ENCODE measurements at places on chromosomes 12 and 14.

- DNase-seq, result no peak
Observed at GRCh38 chr12:100453951-100454350, 19.7 kb upstream of the NR1H4 start.

- DNase-seq, result no peak
Observed at GRCh38 chr14:69299286-69300035, 39.5 kb downstream of the GALNT16 start.

GRCh38 chr12:96247563-96247962 lies 53.4 kb downstream of the ELK3 start:
- peak; percentile 12 for DNase-seq

- no peak for DNase-seq
Observed at GRCh38 chr12:106091446-106091820, 47.3 kb downstream of the NUAK1 start.

DNA sequence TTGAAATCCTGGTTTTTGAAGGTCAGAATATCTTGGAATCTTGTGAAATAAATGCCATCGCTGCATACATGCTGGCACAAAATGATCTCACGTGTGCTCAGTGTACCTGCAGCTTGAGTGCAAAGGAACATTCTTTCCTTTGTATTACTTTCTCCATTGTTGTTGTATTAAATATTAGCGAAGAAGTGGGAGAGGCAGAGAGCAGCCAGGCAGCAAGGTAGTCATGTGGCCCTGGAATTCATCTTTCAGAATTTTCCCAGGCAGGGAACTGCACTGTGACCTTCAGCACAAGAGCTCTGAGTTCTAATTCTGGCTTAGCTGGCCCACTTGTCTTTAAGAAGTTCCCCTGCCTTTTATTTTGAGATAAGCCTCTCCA lies 145.5 kb downstream of the PRKCH start:
- DNase-seq, result no peak

DNA sequence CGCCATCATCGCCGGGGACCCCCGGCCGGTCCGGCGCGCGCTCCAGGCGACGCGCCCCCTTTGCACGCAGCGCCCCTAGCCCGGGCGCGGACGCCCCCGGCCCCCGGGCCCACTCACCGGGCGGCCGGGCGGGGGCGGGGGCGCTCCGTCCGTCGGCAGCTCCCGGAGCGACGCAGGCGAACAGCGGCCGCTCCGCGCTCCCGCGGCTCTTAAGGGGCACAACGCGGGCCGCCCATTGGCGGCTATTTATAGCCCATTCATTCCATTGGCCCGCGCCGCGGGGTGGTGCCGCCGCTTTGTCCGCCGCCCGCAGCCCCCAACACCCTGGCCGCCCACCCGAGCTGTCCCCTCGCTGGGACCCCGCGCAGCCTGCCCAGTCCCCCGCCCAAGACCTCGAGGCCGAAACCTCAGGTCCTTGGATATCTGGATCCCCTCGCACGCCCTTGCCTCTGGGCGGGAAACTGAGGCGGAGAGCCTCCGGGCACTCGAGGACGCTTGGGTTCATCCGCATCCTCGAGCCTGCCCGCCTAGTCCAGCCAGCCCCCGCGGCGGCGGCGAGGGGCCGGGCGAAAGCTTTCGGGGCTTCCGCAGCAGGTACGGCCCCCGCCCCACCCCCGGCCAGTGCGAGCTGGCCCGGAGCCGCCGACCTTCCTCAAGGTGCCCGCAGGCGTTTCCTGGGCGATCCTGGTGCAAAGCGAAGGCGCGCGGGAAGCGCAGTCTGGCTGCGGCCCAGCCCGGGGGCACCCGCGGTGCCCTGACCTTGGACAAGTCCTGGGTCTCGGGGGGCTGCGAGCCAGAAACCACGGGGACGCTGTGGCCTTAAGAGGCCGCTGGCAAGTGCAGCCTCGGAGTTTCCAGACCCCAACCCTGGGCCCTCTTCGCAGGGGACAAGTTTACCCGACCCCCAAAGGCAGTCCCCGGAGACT lies at the start of gene CKB:
TSS of gene CKB (minus strand) at position 182 of the 926 bp plus-strand sequence. CDS start 337 bp downstream, outside the sequence.
- DNase-seq, result no peak

- no peak for DNase-seq
Observed at GRCh38 chr12:58923781-58924180, 3.5 kb upstream of the LRIG3 start.

Measured in activated CD4-positive, alpha-beta T cell treated with anti-CD3 and anti-CD28 coated beads, Interleukin-2, Interleukin-4, amounts not matched to agents 100 ng/mL and 50 ng/mL, durations not matched to agents 16 hours and 8 hours (primary cell).